ENCODE measurements at places on chromosomes 3 and 15.

GRCh38 chr3:68985146-68985790, 28.2 kb downstream of the EOGT start:
- DNase-seq: no peak

DNA sequence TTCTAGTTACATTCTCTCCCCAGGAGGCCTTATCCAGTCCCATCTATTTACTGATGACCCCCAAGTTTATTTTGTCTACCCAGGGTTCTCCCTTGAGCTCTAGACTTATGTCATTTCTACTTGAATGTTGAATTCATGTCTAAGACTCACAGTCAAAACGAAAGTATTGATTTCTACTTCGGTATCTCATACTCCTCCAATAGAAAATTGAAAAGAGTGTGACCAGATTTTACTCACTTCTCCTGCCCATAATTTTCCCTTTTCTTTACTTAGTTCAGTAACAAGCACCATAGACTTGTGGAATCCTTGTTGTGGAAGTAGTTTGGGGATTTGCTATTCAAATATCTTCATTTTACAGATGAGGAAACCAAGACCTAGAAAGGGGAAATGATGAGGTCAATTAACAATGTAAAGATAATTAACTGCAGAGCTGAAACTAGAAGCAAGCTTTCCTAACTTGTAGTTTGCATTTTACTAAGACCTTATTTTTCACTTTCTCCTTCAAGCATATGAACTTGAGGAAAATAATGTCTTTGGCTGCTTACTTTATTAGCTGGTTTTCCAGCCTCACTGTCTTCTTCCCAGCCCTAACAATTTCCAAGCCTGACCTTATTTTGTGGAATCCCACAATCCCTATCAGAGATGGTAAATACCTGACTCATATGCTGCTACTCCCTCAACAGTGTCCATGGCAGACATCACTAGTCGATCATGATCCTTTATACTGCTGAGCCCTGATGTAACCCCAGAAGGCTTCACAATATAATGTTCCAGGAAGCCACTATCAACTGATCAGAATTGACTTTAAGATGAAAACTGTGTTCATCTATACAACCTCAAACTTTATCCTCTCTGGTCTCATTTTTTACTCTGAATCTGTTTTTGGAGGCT, 123.9 kb upstream of the AGBL1 start:
- DNase-seq: no peak

GRCh38 chr3:59940718-59941117, 890.9 kb upstream of the CFAP20DC start:
- DNase-seq: no peak

GRCh38 chr3:58567251-58567515, 10.0 kb downstream of the FAM107A start:
- DNase-seq: no peak

DNA sequence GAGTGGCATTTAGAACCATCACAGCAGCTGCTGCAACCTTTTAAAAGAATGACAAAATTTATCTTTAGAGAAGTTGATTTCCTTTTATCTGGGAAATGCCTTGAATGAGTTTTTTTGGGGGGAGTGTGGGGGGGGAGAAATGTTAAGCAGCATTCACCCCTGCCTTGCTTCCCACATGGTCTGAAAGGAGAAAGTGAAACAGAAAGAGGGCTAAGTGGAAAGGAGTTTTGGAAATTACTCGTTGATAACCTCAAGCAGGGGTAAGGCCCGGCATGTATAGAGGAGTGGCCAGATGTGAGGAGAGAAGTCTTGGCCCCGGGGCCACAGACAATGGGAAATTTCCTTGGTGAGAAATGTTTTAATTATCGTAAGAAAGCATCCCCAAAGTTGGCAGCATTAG, 23.5 kb downstream of the B3GALNT1 start:
- DNase-seq: no peak

DNA sequence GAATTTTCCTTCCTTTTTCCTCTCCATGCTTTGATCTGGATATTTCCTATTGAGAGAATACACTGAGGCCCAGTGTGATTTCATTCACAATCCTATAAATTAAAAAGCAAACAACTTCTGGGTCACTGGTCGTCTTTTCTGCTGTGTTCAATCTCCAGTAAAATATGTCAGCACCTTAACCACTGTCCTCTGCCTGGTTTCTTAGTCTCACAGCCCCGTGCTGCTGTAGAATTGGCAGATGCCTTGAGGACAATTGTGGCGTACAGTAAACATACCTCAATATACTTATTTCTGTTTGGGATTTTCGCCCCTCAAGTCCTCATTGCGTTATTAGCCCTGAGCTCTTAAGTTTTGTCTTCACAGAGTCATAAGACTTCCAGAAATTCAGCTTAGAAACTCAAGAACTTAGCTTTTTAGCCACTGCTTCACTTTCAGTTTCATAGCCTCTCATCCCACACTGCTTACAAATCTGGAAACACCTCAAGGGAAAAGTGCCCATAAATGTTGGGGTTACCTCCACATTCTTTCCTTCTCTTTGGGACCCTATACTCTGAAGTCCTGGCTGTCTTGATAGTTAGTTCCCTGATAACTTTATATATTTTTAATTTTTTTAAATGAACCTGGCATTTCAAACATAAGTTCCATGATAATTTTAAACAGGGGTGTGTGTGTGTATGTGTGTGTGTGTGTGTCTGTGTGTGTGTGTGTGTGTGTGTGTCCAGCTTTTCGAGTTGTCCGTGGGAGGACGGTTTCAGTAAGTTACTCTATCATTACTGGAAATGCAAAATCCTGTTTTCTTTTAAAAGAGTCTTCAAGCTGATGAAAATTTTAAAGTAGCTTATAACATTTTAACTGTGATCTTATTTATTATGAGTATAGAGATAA, 238.4 kb upstream of the CTDSPL start:
- DNase-seq: no peak

DNA sequence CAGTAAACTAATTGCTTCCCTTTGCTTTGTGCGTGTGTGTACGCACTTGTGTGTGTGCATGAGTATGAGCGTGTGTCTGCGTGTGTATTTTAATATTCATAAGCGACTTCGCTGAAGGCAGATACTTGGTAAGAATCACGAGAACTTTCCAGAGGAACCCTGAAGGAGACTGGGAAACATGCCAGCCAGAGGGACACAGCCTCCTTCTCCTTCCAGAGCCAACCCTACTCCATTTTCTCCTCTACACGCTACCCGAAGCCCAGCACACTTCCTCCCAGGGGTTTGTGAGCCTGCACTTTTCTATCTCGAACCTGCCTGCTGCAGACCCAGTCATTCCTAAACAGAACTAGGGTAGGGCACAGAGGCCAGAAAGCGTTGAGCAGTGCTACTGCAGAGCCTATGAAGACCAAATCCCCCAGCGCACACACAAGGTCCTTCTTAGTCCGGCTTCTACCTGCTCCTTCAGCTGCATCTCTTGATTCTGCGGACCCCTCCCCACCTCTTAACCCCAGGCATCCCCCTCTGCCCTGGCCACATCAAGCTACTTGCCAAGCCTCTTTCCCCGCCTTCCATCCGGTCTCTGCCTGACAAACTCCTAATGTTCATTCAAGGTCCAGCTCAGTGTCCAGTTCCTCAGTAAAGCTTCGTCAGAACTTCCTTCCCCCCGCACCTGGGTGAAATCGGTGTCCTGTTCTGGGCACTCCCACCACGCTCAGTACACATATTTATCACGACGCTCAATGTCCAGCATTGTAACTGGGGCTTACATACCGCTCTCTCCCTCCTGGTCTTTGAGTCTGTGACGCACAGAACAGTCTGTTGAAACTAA, 191.8 kb downstream of the FAM43A start:
- DNase-seq: no peak

DNA sequence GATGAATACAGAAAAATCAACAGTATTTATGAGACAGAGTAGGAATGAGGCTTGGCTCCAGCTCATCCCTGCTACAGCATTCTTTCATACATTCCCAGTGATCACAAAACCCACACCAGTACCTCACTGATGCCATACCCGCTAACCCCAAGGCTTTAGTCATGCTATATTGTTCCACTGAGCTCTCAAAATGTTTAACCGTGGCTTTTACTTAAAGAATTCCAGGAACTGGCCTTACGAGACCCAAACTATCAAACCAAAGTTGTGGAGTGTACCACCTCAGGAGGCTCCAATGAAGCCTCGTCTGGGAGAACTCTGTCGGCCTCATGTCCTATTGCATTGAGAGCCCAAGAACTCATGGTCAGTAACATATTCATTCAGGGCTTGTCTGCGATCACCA, 278.9 kb downstream of the ULK4 start:
- DNase-seq: no peak

DNA sequence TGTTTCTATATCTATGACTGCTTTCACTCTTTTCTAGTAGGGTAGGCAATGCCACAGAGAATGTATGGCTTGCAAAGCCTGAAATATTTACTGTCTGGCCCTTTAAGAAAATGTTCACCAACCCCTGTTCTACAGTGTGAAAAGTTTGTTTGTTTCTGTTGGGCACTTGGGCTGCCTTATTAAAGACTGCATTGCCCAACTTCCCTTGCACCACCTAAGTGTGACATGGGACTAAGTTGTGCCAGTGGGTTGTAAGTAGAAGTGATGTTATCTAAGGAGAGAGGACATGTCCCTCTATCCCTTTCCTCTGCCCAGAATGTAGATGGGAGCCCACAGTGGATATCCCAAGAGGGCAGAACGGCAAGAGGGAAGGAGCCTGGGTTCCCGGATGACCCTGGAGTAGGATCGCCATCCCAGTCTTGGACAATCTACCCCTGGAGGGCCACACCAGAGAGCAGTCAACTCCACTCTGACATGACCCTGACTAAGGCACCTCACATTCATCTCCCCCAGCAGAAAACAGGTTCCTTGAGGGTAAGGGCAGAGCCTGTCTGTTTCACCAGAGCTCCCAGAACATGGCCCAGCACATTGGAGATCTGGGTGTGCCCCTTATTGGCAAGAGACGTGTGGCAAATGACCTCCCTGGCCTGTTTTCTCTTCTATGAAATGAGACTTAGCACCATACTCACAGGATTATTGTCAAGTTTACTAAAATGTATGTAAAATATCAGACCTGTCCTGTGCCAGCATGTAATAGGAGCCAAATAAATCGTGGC, 138.8 kb downstream of the SMAD6 start:
- DNase-seq: no peak

DNA sequence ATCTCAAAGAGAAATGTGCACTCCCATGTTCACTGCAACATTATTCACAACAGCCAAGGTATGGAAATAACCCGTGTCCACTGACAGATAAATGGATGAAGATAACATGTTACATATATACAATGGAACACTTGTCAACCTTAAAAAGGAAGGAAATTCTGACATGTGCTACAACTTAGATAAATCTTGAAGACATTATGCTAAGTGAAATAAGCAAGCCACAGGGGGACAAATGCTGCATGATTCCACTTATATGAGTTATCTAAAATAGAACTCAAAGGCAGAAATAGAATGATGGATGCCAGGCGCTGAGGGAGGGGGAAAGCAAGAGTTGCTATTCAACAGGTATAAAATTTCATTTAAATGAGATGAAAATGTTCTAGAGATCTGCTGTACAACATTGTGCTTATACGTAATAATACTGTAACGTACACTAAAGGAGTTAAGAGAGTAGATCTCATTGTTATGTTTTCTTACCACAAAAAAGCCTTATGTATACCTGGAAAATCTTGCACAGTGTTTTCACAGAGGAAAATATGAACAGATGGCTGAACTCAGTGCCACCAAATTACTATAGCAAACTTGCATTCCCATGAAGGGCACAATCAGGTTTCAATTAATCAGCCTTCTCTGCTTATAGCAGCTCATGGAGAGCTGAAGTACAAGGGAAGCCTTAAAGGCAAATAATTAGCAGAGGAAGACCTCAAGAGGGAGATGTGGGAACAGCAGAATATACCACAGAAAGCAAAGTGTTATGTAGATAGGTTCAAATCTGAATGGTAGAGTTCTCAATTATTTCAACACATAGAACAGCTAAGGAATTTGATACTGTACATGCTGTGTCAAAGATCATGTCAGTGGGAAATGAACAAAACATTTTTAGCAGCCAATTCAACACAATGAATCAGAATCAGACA, 8.1 kb upstream of the VPS39 start:
- no peak for DNase-seq

- no peak for DNase-seq
Measured at GRCh38 chr3:129913618-129914017, 20.1 kb upstream of the TMCC1 start.

DNA sequence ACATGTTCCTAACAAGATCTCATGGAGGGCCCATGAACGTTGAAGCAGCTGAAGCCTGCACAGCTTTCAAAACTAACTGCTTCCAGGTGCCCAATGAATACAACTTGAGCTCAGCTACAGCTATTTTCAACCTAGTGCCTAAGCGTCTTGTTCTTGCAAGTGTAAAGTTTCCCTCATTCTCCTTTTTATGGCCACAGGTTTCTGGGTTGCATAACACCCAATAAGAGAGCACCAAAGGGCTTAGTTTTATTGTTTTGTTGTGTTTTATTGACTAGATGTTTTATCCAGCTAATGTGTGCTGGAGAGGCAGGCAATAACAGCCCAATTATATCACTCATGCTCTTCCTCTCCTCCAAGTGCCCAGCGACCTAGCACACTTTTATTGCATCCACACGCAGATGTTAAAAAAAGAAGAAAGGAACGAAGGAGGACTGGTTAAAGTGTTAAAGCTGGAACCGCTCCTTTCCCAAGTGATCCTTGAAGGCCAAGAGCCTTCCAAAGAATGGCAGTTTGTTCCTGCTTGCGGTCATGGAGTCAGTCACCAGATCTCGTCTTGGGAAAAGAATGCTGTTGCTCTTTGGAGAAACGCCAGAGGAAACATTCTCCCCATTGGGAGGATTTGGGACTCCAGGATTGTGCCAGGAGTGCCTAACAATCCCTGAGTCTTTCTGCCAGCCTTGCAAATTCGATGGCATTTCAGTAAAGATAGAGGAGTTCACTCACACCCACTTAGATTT, 156.9 kb downstream of the MEX3B start:
- no peak for DNase-seq

DNA sequence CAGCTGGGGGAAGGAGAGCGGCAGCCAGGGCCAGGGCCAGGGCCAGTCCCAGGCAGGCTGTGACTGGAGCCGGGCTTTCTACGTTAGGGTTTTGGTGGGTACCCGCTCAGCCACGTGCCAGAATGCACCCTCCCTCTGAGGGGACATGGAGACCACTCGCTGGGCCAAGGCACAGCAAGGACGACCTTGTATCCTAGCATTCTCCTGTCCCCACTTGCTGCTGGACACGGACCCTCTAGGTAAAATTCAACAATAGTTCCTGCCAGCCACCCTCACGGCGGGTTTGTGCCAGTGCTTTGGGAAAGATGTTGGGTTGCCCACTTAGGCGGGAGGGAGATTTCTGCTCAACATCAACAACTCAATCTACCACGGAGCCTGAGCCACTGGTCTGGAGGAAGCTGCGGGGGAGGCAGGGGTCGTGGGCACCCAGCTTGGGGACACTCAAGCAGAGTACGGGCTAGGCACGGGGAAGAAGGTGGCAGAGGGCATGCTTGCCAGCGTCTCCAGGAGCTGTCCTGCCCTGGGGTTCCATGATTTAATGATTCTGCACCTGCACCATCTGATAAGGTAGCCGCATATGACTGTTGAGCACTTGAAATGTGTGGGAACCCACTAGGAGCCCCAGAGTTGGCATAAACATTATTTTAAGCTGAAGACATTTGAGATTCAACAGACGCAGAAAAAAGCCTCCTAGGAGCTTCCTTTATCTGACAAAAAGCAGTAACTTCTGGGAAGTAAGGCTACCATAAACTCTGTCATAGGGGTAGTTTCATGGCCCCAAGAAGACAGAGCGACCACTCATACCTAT, 22.5 kb upstream of the C15orf39 start:
- DNase-seq: no peak

- DNase-seq: no peak
Measured at GRCh38 chr15:97547381-97547780, 413.1 kb upstream of the ARRDC4 start.

GRCh38 chr3:61657689-61658088, 96.3 kb downstream of the PTPRG start:
- no peak for DNase-seq

GRCh38 chr3:121619691-121620090, 26.5 kb downstream of the FBXO40 start:
- no peak for DNase-seq

All from stimulated activated CD4-positive, alpha-beta T cell treated with anti-CD3 and anti-CD28 coated beads, Interleukin-1b, Interleukin-23, amount 100 ng/mL, for 1 hour (primary cell).